Vagina (tissue), 2 donors: ENCODE measurements at places on chromosomes 6 and 20. TPM values are rescaled to one million over a fixed set of nuclear protein-coding genes. Genes with fewer than 3 reads are reported as not detected.

Gene BAG2
- 8.8 TPM for total RNA-seq

Gene PCK1
- total RNA-seq, result 13.0 TPM

Gene PLA2G7
- not detected for total RNA-seq

DNA sequence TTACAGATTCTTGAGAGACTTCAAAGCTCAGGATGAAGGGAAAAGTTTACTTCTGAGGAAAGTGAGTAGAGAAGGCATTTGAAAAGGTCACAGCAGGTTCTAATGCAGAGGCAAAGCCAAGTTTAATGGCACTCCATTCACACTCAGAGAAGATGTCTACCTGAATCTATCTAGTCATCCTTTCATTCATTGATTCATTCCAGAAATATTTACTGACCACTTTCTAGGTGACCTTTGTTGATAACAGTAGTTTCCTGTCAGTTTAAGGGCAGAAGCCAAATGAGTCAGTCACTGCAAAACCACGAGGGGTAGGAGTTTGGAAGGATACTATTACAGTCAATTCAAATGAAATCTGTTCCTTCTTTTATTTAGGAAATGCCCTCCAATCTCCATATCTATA, 30.8 kb downstream of the FBXO5 start:
- DNase-seq, result no peak
